Small intestine (tissue), 16 donors: ENCODE measurements at places on chromosomes 2 and 18.

DNA sequence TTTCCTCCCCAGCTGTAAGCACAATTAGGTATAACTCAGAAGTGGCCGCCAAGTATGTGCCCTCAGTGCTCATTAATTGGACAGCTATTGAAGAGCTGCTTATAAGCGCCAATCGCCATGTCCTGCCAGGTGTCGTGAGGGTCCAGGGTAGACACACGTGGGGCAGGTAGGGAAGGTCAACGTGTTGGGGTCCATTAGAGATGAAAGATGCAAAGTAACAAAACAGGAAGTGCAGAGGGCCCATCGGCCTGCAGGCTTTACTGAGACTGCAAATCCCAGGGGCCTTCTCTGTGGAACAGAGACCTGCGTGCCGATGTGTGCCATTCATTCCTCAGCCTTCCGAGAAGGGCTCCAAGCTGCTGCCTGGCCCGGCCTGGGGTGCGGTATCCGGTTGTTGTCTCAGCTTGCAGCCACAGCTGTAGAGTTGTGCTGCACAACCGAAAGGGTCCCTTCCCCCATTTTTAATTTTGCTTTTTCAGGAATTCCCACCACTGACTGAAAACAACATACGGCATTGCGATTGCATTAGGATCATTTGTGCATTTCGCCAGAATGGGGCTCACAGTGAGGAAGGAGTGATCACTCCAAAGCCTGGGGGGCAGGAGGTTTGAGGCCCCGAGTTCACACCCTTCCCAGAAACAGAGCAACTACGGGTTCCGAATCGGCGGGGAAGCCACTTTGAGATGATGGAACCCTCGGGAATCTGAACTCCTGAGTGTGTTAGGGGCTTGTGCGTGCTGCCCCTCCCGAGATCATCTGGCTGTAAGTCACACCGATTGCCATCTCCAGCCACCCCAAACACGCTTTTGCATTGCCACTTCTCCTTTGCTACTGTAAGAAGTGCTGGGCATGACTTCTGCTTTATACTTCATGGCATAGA is 94.3 kb downstream of the TSHZ1 start:
- DNase-seq, result no peak

DNA sequence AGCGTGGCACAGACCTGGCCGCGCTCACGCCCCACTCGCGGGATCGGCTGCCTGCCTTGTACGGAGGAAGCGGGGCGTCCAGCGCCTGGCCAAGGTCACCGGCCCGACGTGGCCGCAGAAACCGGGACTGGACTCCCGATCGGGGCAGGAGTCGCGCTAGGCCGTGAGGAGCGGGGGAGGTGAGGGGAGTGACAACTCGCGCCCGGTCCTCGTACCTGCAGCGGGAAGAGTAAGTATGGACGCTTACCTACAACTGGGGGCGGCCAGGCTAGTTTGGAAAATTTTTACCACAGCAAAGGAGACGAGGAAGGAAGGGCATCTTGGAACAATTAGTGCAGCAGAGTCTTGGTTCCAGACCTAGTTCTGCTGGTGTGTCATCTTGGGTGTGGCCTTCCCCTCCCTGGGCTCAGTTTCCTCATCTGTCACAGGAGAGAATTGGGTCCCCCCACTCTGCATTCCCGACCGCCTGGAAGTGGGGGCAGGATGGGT is 693 bp downstream of the UBE2F start:
- DNase-seq, result peak; percentile 57

GRCh38 chr2:190210471-190210870 is 109.2 kb downstream of the HIBCH start:
- no peak for DNase-seq

DNA sequence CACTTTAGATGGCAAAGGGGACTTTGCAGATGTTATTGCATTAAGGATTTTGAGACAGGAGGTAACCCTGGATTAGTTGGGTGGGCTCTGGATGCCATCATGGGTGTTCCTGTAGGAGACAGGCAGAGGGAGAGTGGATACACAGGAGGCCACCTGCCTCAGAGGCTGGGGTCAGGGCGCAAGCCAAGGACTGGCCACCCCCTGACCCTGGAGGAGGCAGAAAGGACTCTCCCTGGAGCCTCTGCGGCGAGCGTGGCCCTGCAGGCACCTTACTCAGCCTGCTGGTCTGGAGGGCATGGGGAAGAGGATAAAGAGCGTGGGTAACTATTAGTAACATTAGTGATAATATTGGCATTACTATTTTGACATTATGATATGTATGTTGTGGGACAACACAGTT is 21.6 kb upstream of the OTOS start:
- DNase-seq, result no peak

DNA sequence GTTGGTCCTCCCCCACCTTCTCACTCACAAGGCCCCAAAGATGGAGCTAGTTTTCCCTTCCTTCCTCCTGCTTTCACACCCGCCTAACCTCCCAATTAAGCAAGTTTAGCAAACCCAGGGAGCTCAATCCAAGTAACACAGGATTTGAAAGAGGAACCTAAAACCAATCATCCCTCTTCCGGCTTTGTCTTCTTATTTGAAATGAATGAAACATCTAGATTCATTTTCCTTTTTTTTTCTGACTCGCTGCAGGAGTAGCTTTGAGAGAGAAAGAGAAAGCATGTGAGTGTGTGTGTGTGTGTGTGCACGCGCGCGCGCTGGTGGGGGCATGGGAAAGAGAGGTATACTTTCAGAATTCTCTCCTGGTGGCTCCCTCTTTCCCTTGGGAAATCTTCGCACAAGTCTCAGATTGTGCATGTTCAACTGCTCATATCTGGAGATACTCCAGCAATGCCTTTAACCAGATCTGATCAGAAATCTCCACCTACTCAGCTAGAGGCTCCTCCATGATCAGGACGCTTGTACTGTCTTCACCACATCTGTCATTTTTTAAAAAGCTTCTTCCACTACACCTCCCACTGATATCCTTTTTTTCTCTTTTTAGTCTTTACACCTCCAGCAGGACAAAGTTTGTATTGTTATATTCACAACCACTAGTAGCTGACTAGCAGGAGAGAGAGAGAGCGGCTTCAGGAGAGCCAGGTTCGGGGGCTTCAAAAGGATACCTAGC is 1.7 kb downstream of the SLC8A1 start:
- peak; percentile 49 for DNase-seq

DNA sequence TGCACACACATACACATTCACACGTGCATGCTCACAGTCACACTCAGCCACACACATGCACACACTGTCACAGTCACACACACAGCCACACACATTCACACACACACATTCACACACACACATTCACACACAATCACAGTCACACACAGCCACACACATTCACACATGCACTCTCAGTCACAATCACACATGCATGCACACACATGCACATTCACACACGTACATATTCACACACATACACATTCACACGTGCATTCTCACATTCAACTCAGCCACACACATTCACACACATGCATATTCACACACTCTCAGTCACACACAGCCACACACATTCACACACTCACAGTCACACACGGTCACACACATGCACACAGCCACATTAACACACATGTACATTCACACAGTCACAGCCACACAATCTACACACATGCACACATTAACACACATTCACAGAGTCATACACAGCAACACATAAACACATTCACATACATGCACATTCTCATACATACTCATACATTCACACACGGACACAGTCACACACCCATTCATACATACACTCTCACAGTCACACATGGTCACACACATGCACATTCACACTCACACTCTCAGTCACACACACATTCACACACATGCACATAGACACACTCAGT is 239.8 kb downstream of the EIPR1 start:
- DNase-seq, result no peak

- no peak for DNase-seq
Observed at GRCh38 chr18:22523481-22523880, 105.8 kb upstream of the CTAGE1 start.

DNA sequence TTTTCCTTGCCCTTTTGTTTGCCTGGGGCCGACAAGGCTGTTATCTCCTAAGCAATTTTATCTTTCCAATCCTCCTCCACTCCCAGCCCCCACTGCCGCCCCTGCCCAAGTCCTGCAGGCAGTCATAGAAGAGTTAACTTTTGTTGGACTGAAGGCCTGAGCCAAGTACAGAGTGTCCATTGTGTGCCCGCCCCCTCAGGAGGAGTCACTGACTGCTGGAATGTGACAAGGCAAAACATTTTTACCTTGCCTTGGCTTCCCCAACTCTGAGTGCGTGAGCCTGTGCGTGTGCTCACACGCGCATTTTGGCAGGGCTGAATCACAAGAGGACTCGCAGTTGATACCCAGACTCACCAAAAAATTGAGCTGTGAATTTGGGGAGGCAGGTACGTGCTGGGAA is 16.2 kb downstream of the SETBP1 start:
- DNase-seq, result no peak

DNA sequence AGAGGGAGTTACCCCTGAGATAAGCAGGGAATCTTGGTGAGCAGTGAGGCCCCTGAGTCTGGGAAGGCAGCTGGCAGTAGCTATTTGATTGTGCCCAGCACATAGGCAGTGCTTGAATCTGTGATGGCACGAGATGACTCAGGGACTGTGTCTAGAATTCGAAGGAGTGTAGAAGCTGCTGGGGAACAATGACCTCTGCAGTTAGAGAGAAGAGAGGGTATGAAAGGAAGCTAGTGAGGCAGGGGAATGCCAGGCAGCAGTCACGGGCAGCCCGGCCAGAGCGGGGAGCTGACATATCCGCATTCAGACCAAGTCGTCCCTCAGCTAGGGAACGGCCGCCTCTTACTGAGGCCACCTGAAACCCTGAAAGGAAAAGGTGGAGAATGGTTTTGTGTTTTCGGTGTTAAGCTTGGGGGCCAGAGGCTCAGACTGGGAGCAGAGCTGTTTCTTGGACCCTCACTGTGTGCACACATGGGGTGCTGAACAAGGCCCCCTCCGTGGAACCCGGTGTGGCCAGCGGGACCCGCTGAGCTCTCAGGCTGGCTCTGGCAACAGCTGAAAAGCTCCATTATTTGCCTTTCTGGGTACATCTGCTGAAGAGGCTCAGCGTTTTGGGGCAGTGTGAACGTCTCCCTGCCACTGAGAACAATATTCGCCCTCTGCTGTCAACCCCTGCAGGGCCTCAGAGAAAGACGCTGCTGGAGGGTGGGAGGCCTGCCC is 32.9 kb downstream of the ARHGEF4 start:
- DNase-seq, result no peak

DNA sequence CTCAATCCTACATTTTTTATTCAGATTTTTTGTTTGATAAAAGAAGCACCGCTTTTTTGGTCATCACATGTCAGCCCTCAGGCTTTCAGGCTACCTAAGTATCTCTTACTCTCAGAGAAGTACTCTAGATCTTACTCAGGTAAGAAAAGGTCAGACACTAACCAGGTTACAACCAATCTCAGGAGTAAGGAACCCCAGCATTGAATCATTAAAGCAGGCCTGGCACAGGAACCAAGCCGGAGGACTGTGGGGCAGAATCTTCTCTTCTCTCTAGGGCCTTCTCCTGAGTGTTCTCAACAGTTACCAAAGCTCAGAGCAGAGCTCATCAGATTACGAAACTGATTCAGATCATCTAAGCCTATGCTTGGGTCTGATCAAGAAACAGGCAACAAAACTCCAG is 28.2 kb downstream of the RBMS1 start:
- no peak for DNase-seq

DNA sequence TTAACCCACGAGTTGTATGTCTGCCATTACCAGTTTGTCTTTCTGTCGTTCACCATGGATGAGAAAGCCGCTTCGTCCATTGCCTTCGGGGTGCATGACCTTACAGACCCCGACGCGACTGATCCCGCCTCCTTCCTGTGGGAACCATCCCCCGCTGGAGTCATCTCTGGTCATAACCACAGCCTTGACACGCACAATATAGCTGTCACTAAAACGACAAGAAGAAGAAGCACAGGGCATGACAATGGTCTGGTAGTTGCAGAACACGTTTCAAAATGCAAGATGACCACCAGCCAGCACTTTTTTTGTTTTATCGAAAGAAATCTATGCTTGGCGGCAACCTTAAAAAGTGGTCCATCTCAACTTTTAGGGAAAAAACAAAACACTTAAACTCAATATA is 87.7 kb downstream of the SPRED2 start:
- no peak for DNase-seq

GRCh38 chr2:207995887-207996286 is 29.4 kb downstream of the PLEKHM3 start:
- DNase-seq, result no peak

DNA sequence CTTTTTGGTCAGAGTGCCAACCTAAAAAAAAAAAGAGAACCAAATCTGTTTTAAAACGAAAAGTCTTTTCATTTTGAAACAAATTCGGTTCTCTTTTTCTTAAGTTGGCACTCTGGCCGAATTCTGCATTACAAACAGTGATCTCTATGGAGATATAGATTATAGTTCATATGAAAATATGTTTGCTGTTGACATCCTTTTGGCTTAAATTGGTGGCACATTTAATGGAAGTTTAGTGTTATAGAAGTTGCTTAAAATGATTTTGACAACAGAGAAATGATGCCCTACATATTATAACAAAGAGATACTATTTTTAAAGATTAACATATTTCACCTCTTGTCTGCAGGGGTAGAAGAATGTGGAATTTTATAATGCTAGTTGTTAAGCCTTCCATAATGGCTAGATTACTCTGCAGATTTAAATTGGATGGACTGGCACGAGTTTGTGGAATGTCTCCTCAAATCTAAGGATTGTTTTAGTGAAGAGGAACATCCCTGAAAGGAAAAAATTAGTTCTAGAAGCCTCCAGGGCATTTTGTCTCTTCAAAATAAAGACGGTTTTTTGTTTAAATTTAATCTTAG is 222.9 kb upstream of the CDH2 start:
- DNase-seq, result no peak

DNA sequence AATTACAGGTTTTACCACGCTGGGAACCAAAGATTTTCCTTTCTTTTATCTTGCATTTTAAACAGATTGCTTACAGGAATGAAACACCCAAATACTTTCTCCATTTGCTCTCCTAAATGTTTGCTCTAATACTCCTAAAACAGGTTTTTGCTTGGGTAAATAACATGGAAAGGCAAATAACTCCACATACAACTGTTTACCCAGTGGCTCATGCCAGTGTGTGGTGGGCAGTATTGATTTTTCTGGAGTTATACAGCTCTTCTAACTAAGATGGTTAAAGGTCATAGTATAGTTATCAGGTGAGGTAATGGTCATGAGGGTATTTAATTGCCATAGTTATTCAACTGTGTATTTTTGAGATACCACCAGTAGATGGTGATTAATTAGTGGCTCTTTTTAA is 61.2 kb upstream of the RAB27B start:
- DNase-seq, result peak; percentile 80

DNA sequence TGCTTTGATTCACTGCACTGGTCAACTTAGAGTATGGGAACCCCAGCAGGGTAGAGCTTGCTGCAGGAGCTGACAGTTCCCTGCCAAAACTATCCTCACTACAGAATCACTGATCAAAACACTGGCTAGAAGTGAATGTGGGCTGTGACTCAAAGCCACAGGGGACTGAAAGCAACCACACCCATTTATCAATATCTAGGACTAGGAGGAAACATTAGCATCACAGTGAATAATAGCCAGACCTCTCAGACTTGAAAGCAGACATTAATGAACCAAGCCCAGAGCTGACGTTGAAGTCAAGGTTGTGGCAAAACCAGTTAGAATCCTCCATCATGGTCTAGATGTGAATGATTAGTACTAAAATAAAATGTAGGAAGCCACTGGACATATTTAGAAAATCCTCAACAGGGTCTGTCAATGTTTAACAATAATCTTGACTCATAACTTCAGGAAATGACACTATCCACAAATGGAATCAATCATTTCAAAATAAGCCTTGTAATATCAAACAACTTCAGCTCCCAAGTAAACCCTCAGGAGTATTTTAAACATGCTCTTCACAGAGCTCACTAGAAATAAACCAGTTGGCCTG is 131.4 kb downstream of the CDH20 start:
- no peak for DNase-seq
